Glutamatergic neuron (in vitro differentiated cells): ENCODE measurements at places on chromosomes 7 and 10.

DNA sequence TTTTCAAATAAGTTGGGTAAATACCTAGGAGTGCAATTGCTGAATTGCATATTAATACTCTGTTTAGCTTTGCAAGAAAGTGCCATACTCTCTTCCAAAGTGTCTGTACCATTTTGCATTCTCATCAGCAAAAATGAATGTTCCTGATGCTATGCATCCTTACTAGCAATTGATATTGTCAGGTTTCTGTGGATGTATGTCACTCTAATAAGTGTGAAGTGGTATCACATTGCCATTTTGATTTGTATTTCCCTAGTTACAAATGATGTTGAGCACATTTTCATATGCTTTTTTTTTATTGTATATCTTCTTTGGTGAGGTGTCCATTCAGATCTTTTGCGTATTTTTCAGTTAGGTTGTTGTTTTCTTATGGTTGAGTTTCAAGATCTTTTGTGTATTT, 230.4 kb upstream of the MAGI2 start:
- no peak for DNase-seq

DNA sequence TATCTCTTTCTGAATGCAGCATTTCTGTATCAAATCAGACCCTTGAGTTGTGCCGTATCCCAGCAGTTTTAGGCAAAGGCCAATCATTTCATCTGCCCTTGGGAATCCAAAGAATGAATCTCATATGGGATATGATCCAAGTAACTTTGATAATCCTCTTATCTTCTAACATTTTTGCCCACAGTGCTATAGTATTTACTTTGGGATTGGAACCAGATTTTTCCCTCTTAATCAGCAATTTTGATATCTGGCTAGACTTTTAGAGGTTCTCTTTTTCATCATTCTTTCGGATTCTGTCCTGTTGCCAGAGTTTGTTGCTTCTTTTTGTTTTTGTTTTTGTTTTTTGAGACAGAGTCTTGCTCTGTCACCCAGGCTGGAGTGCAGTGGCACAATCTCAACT, 118.0 kb downstream of the NRF1 start:
- DNase-seq: no peak

DNA sequence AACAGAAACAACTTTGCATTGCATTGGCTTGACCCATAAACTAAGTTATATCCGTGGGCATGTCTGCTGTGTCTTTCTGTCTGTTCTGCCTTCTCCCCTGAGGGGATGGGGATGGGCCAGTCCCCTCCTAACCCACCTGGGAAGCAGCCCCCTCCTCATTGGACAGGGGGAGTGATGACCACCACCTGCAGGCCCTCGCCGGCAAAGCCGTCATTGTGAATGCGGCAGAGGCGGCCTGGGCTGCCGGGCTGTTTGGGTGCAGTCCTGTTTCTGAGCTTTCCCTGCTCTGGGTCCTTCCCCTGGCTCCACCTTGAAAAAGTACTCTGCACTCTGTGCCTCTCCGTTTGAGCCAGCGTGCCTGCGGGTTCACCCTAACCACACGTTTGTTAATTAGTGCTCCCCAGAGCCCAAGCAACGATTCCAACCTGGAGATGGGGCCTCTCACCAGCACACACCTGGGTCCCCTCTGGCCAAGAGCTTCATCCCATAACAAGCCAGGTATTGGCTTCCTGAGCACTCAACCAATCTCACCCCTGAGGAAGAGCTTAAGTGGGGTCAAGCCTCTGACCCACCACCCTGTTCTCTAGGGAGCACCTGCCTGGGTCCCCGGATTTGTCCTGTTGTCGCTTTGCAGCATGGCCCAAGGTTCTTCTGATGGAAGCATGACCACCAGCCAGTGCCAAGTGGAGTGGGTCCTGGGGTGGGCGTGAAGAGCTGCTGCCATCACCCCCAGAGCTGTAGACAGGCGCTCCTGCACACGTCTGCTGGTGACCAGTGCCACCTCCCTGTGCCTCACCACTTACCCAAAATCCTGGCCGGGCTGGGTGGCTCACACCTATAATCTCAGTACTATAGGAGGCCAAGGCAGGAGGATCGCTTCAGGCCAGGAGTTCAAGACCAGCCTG, 39.4 kb upstream of the ZMIZ2 start:
- DNase-seq: no peak

DNA sequence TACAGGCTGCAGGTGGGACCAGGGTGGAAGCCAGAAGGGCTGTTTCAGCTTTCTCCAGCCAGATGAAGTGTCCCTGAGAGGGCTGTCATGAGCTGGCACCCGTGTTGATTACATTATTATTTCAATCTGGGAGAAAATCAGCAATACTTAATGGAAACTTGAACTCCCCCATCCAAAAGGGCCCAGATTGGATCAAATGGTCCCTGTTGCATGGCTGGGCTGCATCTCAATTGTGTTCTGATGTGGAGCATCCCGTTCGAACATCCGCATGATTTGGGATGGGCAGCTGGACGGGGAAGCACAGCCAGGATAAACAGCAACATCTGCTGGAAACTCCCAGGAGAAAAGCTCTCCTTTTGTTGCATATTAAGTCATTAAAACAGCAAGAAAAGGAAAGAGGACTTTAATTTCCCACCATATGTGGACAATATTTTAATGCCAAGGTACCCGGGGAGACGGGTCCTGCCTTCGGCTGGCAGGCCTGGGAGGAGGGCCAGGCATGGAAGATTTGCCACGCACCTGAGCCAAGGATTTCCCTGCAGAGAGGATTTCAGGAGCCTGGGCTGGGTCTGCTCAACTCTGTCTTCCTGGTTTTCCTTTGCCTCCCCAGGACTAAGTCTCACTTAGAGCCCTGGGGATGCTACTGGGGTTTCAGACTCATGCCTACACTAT, 52.4 kb downstream of the NPTX2 start:
- DNase-seq: no peak

DNA sequence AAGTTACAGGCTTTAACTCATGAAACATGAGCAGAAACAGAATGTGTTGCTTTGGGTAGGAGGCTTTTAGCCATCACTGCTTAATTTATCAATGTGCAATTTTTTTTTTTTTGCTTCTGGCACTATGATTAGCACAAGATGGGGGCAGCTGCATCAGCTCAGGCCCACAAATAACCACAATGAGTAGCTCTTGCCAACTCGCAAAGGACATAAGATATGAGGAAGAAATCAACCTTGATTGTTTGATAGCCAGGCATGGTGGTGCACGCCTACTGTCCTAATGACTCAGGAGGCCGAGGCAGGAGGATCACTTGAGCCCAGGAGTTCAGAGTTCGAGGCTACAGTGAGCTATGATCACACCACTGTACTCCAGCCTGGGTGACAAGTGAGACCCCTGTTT, 12.3 kb downstream of the NOD1 start:
- DNase-seq: no peak
